ENCODE measurements at places on chromosomes 13 and 19.

DNA sequence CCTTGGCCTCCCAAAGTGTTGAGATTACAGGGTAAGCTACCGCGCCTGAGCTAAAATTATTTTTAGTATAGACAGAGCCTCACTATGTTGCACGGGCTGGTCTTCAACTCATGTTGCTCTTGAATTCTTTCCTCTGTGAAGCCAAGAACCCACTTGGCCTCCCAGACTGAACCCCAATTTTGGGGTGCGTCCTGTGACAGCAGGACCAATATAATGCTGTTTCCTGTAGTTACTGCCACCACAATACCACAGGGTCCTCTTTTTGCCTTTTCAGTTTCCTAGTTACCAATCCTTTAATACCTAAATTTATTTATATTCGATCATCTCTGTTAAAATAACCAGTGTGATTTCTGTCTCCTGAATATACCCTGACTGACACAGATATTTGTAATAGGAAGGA is 32.9 kb downstream of the TSKS start:
- DNase-seq = no peak

GRCh38 chr13:35573639-35574038 is 97.2 kb upstream of the MAB21L1 start:
- no peak for DNase-seq

- no peak for DNase-seq
Measured at GRCh38 chr19:11736696-11737095, 2.0 kb downstream of the ZNF823 start.

- DNase-seq = no peak
Measured at GRCh38 chr19:15248106-15248505, 15.9 kb upstream of the EPHX3 start.

GRCh38 chr13:109366525-109366924 is 419.9 kb downstream of the IRS2 start:
- DNase-seq = no peak

DNA sequence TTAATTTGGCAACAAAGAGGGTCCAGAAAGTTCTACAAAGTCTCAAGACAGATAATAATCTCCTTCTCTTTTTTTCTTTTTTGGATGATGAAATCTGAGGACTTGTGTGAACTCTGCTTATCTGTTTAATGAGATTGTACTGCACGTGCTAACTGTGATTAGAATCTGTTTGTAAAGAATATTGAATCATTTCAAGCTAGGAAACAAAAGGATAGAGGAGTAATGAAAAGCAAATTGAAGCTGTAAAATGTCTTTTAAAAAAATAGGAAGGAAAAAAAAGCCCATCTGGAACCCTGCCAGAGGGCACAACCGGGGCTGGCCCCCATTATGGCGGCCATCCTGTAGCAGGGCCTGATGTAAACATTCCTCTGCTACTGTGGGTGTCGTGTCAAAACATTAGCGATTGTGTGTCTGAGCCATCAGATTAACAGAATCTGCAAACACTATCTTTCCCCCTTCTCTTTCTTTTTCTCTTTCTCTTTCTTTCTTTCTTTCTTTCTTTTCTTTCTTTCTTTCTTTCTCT is 83.0 kb downstream of the FLT1 start:
- DNase-seq = no peak

DNA sequence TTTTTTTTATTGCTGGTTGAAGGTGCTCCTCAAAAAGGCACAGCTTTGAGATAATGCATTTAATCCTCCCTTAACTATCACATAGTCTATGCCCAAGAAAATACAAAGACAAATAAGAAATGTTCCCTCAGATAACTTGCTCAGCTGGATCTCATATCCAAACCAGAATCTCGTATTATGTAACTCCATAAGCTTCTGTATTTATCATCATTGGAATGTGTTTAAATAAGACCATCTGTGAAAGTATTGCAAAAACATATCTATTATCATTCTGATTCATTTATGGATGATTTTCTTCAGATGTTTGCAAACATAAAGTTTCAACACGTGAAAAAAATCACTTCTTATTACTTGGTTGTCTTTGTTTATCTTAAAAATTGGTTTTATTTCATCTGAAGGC is 190.9 kb downstream of the IRS2 start:
- DNase-seq = no peak

DNA sequence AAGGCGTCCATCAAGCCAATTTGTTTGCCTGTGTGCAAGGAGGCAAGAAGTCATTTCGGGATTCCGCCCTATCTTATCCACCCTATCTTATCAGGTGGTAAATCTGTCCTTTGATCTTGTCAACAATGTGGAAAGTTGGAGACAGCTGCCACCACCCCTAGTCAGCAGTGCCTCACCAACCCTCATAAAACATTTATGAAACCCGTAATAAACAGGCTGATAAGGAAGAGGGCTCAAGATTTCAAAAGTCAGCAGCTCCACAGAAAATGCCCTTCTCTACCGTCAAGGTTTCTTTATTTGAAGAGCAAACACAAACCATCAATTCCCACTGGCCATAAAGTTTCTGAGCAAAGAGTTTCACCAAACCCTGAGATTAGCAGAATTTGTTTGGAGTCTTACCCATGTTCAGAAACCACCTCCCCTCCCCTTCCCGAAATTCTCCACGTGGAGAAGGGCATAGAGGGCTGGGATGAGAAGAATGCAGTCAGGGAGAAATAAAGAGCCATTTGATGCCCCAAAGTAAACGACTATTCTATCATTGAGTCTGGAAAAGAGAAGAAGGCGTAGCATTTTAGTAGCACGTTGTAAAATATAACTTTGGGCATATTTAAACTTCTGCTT is 196.0 kb upstream of the GPR12 start:
- DNase-seq = no peak

GRCh38 chr19:41174297-41174928 is 18.6 kb upstream of the CYP2S1 start:
- no peak for DNase-seq

GRCh38 chr19:42021185-42021584 is 27.2 kb upstream of the ATP1A3 start:
- no peak for DNase-seq

- no peak for DNase-seq
Measured at GRCh38 chr13:21443171-21443570, 15.9 kb downstream of the ZDHHC20 start.

- DNase-seq = no peak
Measured at GRCh38 chr13:29254626-29255370, 340.7 kb downstream of the SLC7A1 start.

GRCh38 chr13:99988529-99989275 is 7.1 kb downstream of the ZIC2 start:
- no peak for DNase-seq

- DNase-seq = no peak
Measured at GRCh38 chr13:97235549-97236231, 13.6 kb downstream of the MBNL2 start.

DNA sequence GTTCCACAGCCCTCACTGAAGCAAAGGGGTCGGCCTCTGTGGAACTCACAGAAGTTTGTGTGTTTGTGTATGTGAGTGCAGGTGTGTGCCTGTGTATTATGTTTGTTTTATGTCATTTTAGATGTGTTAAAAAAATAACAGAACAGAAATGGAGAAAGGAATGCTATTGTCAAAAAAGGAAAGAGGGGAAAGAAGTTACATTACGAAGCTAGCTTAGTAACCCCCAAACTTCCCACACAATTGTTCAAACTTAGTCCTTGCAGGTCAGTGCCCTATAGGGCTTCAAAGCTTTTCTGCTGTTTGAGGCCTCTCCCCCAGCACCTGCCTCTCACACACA is 1505.6 kb upstream of the SLC10A2 start:
- no peak for DNase-seq

GRCh38 chr19:29328586-29328985 is 115.6 kb upstream of the UQCRFS1 start:
- DNase-seq = no peak

GRCh38 chr13:44843403-44843802 is 145.9 kb downstream of the NUFIP1 start:
- DNase-seq = no peak

GRCh38 chr19:5245631-5246553 is 94.7 kb downstream of the PTPRS start:
- DNase-seq = no peak

DNA sequence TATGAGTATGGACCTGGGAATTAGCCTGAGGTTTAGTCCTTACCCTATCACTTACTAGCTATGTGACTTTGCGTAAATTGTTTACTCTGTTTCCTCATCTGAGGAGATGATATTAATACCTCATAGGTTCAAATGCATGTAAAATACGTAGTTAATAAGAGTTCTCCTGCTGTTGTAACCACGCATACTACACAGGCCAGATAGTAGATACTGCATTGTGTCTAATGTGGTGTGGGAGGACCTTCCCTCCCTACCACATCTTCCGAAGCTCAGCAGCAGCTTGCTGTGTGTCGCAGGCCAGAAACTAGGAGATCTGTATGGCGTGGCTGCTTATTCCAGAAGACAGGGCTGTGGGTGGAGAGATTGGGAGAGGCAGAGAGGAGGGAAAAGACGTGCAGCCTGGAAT is 23.0 kb downstream of the GTF2F2 start:
- no peak for DNase-seq

GRCh38 chr13:109567315-109567714 is 219.1 kb downstream of the IRS2 start:
- no peak for DNase-seq

DNA sequence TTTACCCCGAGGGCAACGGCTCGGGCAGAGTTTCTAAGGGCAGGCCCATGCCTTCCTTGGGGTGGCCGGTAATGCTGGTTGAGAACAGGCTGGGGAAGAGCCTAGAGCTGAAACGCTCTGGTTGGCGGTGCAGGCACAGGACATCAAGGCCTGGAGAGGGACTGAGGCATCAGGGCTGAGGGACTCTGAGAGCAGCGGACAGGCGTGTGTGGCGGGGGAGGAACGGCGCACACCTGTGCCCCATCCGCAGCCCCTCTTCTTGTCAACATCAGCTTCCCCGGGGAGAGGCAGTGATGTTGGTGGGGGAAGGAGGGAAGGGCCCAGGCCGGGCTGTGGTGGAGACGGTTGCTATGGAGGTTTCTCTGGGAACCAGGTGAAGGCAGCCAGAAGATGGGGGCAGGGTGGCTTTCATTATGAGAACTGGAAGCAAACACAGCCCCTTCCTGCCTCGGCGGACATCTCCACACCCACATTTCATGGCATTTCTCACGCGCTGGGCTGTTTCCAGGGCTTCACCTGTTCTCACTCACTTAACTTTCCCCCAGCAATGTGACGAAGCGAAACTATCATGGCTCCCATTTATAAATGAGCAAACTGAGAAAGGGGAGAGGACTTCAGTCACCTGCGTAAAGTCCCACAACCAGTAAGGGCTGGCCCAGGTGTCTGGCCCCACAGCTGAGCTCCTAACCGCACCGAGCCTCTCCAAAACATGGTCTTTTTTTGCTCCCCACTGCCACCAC is 8.2 kb upstream of the ATF5 start:
- no peak for DNase-seq

Data from stimulated activated CD4-positive, alpha-beta T cell treated with anti-CD3 and anti-CD28 coated beads, Interleukin-1b, Interleukin-23, amount 100 ng/mL, for 1 hour (primary cell).